ENCODE measurements at places on chromosomes 7 and 10. TPM values are rescaled to one million over a fixed set of nuclear protein-coding genes. Genes with fewer than 3 reads are reported as not detected.

DNA sequence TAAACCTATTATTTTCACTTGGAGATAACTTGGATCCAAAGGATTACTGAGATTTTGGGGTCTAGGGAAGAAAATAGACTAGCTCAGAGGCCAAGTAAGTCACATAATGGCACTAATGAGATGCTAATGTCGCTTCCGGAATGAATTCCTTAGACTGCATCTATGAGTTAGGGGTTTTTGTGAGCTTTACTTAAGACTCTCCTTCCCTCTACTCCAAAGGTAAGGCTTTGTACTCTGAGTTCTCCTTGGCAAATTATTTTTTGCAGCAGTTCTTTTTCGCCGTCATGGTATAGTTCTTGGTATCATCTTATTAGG, 143.9 kb upstream of the KLF14 start:
- no peak for DNase-seq

- peak; percentile 74 for DNase-seq
Observed at GRCh38 chr7:5704534-5704922, 76.9 kb downstream of the RNF216 start.

DNA sequence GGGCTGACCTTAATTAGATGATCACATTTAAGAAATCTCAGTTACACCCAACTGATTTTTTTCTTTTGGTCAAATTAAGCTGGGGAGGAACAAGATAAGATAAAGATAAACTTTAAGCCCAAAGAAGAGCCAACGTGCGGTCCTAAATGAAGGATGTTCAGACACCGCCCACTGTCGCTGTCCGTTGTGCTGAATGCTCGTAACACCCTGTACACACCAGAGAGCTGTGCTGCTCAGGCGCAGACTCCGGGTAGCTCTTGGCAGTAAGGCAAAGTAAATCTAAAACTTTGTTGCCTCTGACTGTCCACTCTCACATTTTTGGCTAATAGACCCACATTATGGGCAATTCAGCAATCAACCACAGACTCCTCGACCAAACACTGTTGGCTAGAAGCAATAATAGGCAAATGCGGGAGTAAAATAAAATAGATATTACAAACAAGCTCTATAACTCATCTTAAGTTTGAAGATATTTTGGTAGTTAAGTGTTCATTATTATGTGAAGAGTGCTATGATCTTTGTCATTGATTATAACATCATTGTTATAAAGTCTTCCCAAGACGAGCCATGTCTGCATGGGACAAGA, 57.1 kb downstream of the PLPP4 start:
- no peak for DNase-seq

DNA sequence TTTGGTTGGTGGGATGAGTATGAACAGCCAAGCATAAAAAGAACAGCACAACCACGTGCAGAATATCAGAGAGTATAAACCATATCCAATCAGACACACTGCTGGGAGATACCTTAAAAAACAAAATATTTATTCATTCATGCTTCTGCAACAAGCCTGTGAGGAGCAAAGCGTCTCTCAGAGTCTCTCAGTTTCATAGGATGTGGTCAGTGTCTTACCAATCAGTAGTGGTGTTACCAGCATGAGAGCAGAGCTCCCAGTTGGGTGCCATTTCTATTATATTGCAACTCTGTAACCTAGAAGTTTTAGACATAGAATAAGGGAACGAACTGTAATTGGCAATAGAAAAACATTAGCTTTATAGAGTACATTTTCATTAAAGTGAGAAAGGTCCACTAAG, 445.9 kb upstream of the LRRN3 start:
- DNase-seq, result no peak

DNA sequence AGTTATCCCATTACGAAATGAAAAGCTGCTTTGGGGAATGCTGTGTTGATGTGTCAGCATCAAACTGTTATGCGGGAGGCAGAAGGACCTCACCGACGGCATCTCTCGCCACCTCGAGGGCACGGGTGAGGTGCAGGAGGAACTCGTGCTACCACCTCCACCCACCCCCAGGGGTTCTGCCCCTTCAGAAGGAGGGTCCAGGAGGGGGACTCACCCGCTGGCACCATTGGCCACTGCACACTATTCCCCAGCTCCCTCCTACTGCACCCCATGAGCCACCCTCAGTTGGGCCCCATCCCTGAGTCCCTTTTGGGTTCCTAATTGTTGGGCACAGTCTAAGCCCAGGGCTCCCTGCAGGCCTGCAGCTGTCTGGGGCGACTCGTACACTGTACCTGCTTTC, 236.6 kb downstream of the PTPRN2 start:
- no peak for DNase-seq

- DNase-seq, result no peak
Observed at GRCh38 chr7:121336579-121336978, 7.8 kb downstream of the WNT16 start.

- no peak for DNase-seq
Observed at GRCh38 chr7:23964715-23965114, 254.7 kb downstream of the STK31 start.

- no peak for DNase-seq
Observed at GRCh38 chr7:83593921-83594475, 54.9 kb downstream of the SEMA3E start.

- no peak for DNase-seq
Observed at GRCh38 chr7:69615685-69616084, 17.4 kb downstream of the AUTS2 start.

DNA sequence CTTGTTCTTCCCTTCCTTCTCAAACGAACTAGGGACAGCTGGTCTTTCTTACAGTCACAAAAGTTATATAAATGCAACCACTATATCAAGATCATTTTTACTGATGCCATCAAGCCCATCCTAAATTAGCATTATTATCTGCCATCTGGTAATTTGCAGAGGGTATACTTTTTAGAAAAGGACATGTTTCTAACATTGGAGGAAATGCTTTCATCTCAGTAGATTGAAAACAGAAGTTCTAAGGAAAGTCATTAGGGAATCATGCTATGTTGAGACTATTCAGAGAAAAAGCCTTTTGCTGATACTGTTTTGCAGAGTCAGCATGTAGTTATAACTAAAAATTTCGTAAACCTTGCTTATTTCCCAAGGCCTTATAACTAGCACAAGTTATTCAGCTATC, 146.7 kb downstream of the WNT2 start:
- DNase-seq, result no peak

GRCh38 chr7:4818000-4818794, 42.8 kb downstream of the AP5Z1 start:
- DNase-seq, result no peak

GRCh38 chr10:97731346-97732051, 5.4 kb upstream of the ZFYVE27 start:
- DNase-seq, result peak; percentile 70

DNA sequence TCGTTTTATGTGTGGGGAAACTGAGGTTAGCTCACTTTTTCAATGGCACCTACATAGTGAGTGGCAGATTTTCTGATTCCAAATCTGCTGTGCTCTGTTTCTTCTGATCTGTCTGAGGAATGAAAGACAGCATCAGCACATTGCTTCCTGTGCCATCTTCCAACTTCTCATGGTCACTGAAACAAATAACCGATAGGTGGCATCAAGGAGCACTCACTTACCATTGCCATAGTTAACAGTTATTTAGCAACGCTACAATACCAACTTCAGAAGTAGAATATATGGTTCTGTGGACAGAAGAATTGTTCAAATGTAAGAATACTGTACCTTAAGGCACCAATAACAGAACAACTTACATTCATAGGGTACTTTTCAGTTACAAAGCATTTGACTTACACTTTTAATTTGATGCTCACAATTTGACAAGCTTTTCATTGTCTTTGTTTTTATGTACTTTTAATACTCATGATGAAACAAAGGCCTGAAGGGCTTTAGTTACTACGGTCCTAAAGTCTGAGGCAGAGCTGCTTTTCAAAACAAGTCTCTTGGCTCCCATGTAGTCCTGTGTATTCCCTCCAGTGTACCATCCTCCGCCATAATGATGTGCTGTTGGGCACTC, 228.9 kb upstream of the TCF7L2 start:
- DNase-seq, result peak; percentile 53

- no peak for DNase-seq
Observed at GRCh38 chr7:112254156-112254555, 47.7 kb downstream of the ZNF277 start.

GRCh38 chr7:80637911-80638765, at the start of gene CD36:
Gene CD36, plus strand, starts transcription at chr7:80638642. Its CDS starts 8,099 bp downstream, at chr7:80646741.
- DNase-seq, result no peak

DNA sequence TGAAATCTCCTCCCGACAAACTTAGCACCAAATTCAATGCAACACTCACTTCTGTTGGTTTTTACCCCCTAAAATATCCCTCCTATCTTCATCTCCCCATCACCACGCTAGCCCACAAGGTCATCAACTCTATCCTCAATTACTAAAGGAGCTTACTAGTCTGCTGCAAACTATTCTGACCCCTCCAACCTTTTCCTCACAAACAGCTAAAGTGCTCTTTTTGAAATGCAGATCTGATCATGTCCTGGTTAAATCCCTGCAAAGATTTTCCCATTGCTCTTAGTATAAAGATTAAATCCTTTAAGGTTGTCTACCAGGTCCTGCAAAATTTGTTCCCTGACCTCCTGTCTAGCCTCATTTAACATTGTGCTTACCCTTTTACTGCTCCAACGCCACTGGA, 8.6 kb downstream of the SGCE start:
- DNase-seq, result no peak

DNA sequence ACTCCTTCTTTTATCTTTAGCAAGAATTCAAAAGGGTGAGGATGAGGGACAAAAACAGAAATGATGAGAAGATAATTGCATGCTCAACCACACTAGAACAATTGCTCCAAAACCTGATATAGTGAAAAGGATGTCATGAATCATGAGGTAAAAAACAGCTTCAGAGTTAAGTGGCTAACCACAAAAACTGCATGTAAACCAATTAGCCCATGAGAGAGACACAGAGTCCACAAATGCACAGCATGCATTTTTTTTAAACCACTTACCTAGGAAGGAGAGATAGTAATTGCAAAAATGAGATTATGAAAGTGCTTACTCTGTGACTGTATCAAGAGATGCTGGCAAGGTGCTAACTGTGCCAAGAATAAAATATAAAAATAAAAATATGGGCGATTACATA, 132.9 kb downstream of the MBL2 start:
- peak; percentile 50 for DNase-seq

GRCh38 chr7:128108641-128109423, 77.6 kb upstream of the LRRC4 start:
- no peak for DNase-seq

- DNase-seq, result no peak
Observed at GRCh38 chr7:14687777-14688176, 214.8 kb downstream of the DGKB start.

DNA sequence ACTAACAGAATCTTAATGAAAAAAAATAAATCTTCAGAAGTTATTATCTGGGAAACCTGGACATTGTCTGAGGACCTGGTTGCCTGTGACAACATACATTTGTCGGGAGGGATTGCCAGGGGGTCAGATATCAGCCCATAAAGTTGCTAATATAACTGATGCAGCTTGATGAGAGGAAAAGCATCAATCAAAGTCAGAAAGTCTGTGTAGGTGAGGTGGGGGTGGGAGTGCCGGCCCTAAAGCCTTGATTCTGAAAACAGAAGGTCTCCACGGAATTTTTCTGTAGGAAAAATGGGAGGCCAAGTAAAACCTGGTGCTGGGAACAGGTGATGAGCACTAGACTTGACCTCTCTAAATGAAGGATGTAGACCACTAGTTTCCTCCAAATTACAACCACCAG, 281.8 kb downstream of the FGFR2 start:
- DNase-seq, result no peak

DNA sequence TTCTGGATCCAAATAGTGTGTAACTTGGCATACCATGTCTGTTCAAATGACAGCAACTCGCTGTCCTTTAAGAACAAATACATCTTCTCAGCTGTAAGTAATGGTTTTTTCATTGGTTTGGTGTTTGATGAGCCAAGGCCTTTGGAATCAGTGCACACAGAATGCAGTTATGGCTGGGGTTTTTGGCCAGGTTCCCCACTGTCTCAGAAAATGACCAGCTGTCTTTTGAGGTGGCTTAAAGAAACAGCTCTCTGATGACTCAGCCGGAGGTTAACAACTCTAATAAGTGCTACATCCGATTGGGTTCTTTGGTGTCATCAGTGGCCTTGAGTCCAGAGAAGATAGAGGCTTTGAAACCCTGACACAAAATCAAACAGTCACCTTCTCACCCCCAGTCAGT, 688.4 kb downstream of the REEP3 start:
- DNase-seq, result no peak

- no peak for DNase-seq
Observed at GRCh38 chr7:157918326-157919080, 581.7 kb downstream of the DNAJB6 start.

- DNase-seq, result no peak
Observed at GRCh38 chr7:48971173-48971572, 46.8 kb downstream of the CDC14C start.

The MAGI2 gene
- total RNA-seq, result 7.7 TPM

The SFTPA1 gene
- not detected for total RNA-seq

The IGF2BP3 gene
- 26.7 TPM for total RNA-seq

The NEBL gene
- total RNA-seq, result not detected

The CHAT gene
- not detected for total RNA-seq

The PAPOLB gene
- total RNA-seq, result not detected

The GSTK1 gene
- total RNA-seq, result 102 TPM

The C10orf88 gene
- 12.9 TPM for total RNA-seq

The HMX2 gene
- not detected for total RNA-seq

The PTN gene
- 2.1 TPM for total RNA-seq

The CDC14C gene
- total RNA-seq, result not detected

The ELMO1 gene
- not detected for total RNA-seq
